Activated T-cell treated with anti-CD3 and anti-CD28 coated beads, Interleukin-2, amount 50 U/mL, for 4 hours (primary cell): ENCODE measurements at places on chromosomes 6 and 20. TPM values are rescaled to one million over a fixed set of nuclear protein-coding genes. Genes with fewer than 3 reads are reported as not detected.

GRCh38 chr6:137763886-137764285 is 103.2 kb upstream of the TNFAIP3 start:
- no peak for DNase-seq

ULBP3 gene
- 0.40 TPM for total RNA-seq

SMLR1 gene
- total RNA-seq = not detected

GRCh38 chr6:28335040-28335563 is 846 bp downstream of the ZSCAN31 start:
- no peak for DNase-seq

GRCh38 chr6:48101290-48101689 is 9.7 kb downstream of the PTCHD4 start:
- no peak for DNase-seq

MRPS10 gene
- total RNA-seq = 54.1 TPM

PLEKHG1 gene
- total RNA-seq = 1.5 TPM

OR2B6 gene
- not detected for total RNA-seq

F13A1 gene
- 0.14 TPM for total RNA-seq

HDGFL1 gene
- total RNA-seq = not detected

SPEF1 gene
- not detected for total RNA-seq

DNA sequence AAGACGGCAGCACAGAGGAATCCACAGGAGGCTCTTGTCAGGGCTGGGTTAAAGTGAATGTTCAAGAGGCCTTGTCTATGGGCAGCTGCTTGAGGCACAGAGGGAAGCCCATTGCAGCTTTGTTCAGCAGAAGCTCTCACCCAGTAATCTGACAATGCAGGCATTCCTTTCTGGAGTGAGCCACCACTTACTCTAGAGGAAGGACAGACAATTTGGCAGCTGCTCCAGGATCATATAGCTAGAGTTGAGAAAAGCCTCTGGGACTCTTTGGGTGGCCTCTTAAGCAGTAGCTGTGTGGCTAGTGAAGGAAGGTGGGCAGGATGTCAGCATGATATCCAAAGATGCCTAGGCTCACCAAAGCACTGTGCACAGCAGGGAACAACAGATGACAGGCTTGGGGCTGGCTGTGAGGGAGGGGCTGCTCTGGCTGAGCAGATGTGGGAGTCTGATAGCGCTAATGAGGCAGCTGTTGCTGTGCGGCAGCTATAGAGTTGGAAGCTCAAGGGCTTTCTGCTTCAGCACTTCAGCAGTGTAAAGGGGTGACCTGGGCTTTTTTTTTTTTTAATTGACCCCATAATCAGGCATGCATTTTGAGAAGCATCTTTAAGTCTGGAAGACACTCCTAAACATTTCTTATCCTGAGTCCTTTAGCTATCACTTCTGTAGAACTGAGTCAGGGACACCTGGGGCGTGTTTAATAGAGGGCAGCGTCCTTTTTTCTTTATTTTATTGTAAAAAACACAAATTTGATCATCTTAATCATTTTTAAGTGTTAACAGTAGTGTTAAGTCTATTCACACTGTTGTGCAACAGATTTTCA is 27.2 kb downstream of the CMTR1 start:
- DNase-seq = no peak

GRCh38 chr6:30490026-30490876 is 942 bp downstream of the HLA-E start:
- DNase-seq = peak; percentile 85

- DNase-seq = no peak
These were observed 69.1 kb downstream of the FOXA2 start for GRCh38 chr20:22515264-22515663.

- DNase-seq = no peak
These were observed 162.9 kb downstream of the C6orf118 start for GRCh38 chr6:165146456-165146855.

- no peak for DNase-seq
These were observed 113.4 kb upstream of the BEND3 start for GRCh38 chr6:107228754-107229153.

GRCh38 chr20:20295621-20296498 is 72.0 kb upstream of the INSM1 start:
- no peak for DNase-seq

- DNase-seq = peak; percentile 18
These were observed 45.7 kb upstream of the NEDD9 start for GRCh38 chr6:11278207-11278559.

TFAP2A gene
- 0.11 TPM for total RNA-seq

PPIL6 gene
- total RNA-seq = 0.13 TPM

DNA sequence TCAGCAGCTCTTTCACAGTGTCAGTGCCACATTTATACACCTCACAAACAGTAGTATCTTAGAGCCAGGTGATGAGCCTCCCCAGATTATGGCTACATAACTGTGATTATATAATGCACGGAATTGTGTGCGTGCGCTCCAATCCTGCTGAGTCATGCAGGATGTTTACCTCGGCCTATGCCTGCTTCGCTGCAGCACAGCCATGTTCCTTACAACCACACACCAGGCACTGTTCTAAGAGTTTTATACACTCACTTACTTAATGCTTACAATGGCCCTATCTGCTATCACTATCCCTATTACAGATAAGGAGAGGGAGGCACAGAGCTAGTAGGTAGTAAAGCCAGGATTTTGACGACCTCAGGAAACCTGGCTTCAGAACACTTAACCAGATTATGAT is 7.3 kb downstream of the ZKSCAN3 start:
- DNase-seq = no peak

TRIM40 gene
- not detected for total RNA-seq

DNA sequence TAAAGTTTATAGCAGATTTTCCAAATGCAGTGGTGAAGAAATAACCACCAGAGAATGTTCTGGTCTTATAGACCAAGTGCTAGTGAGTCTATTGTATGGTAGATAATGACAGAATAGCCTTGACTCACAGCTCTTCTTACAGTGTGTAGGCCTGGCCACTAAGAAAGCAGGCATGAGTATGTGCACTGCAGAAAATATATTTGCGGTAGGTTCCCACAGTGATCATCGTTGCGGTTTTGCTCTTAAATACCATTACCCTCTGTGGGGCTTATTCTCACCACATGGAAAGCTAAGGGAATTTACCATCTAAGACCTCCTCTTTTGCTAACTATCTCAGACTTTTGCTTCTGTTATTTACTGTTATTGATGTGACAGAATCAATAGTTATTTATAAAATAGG is 212.3 kb upstream of the SYNDIG1 start:
- DNase-seq = no peak

- DNase-seq = no peak
These were observed 53.3 kb downstream of the APCDD1L start for GRCh38 chr20:58461899-58462298.

DNA sequence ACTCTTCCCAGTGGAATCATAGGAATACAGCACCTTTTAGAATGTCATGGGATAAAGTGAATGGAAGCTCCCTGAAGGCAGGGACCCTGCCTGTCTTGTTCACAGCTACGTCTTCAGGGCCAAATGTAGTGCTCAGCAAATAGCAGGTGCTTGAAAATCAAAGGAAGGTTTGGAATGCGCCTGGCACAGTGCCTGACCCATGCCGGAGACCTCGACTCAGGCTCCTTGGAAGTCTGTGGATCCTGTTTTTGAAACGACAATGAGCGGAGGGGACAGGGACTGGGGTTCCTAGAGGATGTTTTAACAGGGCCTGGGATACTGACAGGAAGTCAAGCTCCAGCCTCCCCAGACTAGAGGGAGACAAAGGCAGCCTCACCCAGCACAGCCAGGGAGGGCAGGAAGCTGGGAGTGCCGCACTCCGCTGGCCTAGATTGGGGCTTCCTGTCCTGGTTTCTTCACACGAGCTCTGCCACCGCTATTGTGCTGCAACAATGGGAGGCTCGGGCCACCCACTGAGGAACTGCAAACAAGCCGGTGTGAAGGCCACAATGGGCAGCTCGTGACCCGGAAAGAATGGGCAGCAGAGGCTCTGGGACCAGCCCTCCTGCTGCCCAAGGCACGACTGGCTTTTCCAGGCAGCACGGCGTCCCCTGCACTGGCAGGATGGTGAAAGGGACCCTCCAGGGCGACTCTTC is 76.7 kb downstream of the PREX1 start:
- peak; percentile 29 for DNase-seq

DNA sequence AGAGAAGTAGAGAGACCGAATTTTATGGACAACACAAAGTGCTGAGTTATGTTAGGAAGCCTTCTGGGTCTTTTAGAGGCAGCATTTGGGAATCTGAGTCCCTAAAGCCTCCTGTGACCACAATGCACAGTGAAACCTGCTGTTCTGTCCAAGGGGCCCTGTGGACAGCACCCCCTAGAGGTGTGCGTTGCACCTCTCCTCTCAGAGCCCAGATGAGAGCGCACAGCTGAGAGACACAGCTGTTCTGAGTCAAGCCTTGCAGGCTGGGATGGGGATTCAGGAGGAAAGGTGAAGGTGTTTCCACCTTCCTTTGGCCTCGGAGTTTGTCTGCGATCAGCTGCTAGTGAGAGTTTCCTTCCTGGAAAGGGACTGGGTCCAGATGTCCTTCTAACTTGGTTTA is 13.0 kb downstream of the PCK1 start:
- DNase-seq = no peak

GRCh38 chr6:137610702-137611101 is 116.5 kb upstream of the OLIG3 start:
- DNase-seq = no peak

TBXT gene
- not detected for total RNA-seq

DNA sequence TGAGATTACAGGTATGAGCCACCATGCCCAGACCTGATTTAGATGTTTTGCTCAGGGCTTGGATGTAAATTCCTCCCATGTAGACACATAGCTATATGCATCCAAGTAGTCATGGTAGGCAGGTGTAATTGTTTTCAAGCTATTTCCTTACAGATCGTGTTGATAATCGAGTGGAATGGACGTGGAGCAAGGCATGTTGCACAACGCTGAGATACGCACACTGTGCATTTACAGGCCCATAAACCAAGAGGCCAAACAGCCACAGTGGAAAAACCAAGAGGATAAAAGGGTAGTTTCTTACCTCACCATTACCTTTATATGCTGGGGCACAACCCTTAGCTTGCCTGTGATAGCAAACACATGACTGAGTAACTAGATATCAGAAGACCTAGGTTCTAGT is 51.0 kb upstream of the ADGRF1 start:
- no peak for DNase-seq

DNA sequence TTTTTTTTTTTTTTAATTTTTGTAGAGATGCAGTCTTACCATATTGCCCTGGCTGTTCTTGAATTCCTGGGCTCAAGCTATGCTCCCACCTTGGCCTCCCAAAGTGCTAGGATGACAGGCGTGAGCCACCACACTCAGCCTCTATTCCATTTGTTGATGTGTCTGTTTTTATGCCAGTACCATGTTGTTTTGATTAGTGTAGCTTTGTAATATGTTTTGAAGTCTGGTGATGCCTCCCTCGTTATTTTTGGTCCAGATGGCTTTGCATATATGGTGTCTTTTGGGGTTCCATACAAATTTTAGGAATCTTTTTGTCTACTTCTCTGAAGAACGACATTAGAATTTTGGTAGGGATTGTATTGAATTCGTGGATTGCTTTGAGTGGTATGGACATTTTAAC is 193.2 kb downstream of the ADGB start:
- no peak for DNase-seq

MYT1 gene
- not detected for total RNA-seq

GRCh38 chr6:52371656-52372191 is 9.8 kb downstream of the PAQR8 start:
- DNase-seq = no peak

DNA sequence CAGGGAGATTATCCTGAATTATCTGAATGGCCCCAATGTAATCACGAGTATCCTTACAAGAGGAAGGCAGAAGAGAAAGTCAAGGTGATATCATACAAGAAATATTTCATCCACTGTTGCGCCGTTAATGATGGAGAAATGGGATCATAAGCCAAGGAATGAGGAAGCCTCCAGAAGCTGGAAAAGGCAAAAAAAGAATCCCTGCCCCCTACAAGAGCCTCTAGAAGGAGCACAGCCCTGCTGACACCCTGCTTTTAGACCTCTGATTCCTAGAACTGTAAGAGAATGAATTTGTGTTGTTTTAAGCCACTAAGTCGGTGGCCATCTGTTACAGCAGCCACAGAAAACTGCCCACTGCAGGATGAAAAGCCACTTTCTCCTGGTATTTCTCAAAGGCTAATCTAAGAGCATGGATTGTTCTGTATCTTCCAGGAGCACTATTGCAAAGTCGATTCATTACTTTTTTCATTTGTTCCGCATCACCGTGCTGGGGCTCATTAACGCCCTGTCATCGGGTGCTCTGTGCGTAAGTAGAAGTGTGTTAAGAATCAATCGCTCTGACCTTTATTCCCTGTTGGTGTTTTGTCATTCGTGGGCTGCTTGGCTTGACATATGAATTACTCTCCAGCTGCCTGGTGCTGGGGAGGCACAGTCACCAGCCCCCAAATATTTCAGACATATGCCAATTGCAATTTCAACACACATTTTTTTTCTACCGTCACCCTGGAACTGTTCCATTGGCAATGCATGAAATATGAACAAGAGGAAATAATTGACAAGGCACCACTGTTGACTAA is 117.0 kb downstream of the PCSK2 start:
- DNase-seq = no peak

SULF2 gene
- total RNA-seq = 1.2 TPM

- no peak for DNase-seq
These were observed 27.8 kb upstream of the RNF144B start for GRCh38 chr6:18359237-18359885.

GRCh38 chr20:2798095-2798805 is 2.2 kb downstream of the CPXM1 start:
- DNase-seq = no peak

ENPP1 gene
- 0.51 TPM for total RNA-seq

FLRT3 gene
- total RNA-seq = not detected

PSORS1C2 gene
- total RNA-seq = not detected

DNA sequence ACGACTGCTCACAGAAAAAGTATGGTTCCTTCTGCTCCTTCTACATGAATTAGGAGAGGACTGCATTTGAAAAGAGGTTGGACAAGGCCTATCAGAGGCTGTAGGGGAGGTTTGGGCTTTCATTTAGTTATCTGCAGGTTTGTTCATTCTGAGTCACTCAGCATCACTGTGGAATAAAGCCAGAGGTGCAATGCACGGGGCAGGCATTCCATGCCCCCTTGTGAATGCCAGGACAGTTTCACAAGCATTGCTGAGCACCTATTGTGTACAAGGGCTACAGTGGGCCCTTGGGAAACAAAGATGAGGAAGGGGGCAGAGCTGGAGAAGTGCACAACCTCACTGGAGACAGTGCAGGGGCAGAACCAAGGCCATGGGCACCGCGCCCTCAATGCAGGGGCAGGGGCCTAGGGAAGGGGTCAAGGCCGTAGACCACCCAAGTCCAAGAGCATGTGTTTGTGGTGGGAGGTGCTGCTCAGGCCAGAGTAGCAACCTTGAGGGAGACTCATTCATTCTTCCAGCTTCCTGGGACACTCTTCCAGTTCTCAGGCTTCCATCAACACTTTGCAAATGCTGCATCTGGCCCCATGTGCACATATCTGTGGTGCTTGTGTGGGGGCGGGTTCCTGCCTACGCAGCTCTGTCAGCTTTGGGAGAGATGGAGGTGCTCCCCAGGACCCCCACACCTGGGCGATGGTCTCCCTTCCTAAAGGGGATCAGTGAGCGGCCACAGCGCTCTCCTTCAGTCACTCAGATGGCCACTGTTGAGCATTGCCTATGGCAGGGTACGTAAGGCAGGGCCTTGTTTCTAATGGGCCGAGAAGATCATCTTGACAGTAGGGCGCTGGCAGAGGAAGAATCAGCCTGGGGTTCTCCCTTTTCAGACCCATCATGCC is 204.5 kb downstream of the SYNDIG1 start:
- no peak for DNase-seq
